ENCODE measurements at places on chromosomes 2 and 18. TPM values are rescaled to one million over a fixed set of nuclear protein-coding genes. Genes with fewer than 3 reads are reported as not detected.

- no peak overlapping the region for H3K4me3 ChIP-seq
- DNase-seq, result no peak
- H3K27me3 ChIP-seq, result peaks cover 80% of the 10 kb centered on the region
- no peaks in the 10 kb centered on the region for H3K4me1 ChIP-seq
- no peaks in the 10 kb centered on the region for H3K36me3 ChIP-seq
These were observed 3.6 kb upstream of the GBX2 start for GRCh38 chr2:236171680-236172254.

The PRSS56 gene
- polyA plus RNA-seq, result not detected

The CCDC88A gene
- polyA plus RNA-seq, result 57.1 TPM

DNA sequence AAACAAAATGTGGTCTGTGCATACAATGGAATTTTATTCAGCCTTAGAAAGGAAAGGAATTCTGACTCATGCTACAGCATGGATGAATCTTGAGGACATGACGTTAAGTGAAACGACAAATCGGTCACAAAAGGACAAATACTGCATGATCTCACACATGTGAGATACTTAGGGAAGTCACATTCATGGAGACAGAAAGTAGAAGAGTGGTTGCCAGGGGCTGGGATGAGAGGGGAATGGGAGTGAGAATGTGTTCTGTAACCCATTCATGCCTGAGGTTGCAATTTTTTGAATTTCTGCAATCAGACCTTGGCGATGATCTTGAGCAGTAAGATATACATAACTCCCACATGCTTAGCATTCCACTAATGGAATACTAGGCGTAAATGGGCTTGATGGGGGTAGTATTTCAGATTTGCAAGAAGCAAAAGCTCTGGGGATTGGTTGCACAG lies 22.0 kb downstream of the FHL2 start:
- H3K4me1 ChIP-seq, result peaks cover 5% of the 10 kb centered on the region

The SERPINB13 gene
- polyA plus RNA-seq, result not detected

The LYPD6 gene
- not detected for polyA plus RNA-seq

DNA sequence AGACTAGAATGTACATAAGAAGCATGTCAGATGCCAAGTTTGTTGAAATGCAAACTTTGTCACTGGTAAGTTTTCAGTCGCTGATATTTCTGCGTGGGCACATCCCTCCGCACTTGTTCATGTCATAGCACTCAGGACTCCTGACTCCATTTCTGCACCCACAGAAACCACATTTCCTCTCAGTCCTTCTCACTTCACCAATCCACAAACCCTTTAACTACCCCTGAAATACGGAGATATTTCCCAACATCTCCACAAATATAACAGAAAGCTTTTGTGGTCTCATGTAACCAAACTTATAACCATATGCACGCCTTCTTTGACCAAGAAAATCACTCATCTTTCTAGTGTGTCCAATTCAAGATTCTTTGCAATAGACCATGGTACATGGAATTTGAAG lies 276.9 kb upstream of the ERBB4 start:
- no peak overlapping the region for H3K27ac ChIP-seq
- H3K36me3 ChIP-seq, result no peaks in the 10 kb centered on the region
- H3K27me3 ChIP-seq, result peaks cover 16% of the 10 kb centered on the region
- H3K4me3 ChIP-seq, result no peak overlapping the region
- DNase-seq, result no peak
- no peaks in the 10 kb centered on the region for H3K4me1 ChIP-seq

The RGPD3 gene
- polyA plus RNA-seq, result 0.25 TPM

DNA sequence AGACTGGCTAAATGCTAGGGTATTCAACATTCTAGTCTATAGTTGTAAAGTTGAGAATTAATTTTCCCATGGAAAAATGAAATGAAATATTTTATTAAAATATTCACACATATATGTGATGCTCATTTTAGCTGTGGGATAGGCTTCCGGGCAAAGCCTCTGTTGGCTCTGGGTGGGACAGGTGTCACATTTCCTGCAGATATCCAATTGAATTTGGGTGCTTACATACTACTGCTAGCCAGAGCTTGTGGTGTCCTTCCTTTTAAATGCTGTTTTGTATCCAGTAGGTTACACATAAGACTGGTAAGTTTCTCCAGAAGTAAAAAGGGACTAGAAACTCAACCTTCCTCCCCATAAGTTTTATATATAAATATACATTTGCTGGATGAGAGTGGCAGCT lies 73.8 kb downstream of the RPRM start:
- H3K36me3 ChIP-seq, result no peaks in the 10 kb centered on the region
- DNase-seq, result no peak
- no peak overlapping the region for H3K27ac ChIP-seq
- no peak overlapping the region for H3K4me3 ChIP-seq
- H3K4me1 ChIP-seq, result no peaks in the 10 kb centered on the region
- no peaks in the 10 kb centered on the region for H3K27me3 ChIP-seq

DNA sequence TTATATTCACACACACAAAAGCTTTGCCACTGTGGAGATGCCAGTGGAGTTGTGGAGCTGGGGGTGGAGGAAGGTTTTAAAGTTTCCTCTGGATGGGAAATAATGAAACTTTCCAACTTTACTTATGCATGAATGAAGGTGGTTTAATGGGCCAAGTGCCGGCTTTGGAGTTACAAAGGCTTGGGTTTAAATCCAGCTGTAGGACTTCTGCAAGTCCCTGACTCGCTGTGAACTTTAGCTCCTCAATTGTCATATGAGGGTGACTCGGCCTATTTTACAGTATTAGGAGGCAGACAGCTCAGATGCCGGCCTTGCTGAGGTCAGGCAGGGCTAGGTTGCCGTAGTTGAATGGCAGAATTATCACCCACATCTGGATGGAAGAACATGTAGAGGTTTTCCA lies 415.8 kb upstream of the TRIB2 start:
- H3K36me3 ChIP-seq, result no peaks in the 10 kb centered on the region
- H3K4me1 ChIP-seq, result no peaks in the 10 kb centered on the region

- no peak for DNase-seq
- no peak overlapping the region for H3K4me3 ChIP-seq
- no peaks in the 10 kb centered on the region for H3K36me3 ChIP-seq
- H3K27me3 ChIP-seq, result no peaks in the 10 kb centered on the region
- no peak overlapping the region for H3K27ac ChIP-seq
- H3K4me1 ChIP-seq, result no peaks in the 10 kb centered on the region
These were observed 260.4 kb downstream of the ZNF516 start for GRCh38 chr18:76234676-76235060.
